ENCODE measurements at places on chromosomes 6 and 20. TPM values are rescaled to one million over a fixed set of nuclear protein-coding genes. Genes with fewer than 3 reads are reported as not detected.

DOK5 gene
- total RNA-seq, result 12.7 TPM

LPA gene
- total RNA-seq, result not detected

STK35 gene
- total RNA-seq, result 18.0 TPM

PPP1R11 gene
- total RNA-seq, result 35.1 TPM

TSHZ2 gene
- 3.6 TPM for total RNA-seq

COL9A1 gene
- not detected for total RNA-seq

ECT2L gene
- under 0.01 TPM for total RNA-seq

ULBP1 gene
- total RNA-seq, result 0.88 TPM

PFDN4 gene
- 93.0 TPM for total RNA-seq

C6orf163 gene
- 2.7 TPM for total RNA-seq

SUMO4 gene
- 3.6 TPM for total RNA-seq

LY6G5C gene
- total RNA-seq, result 0.72 TPM

NKX2-4 gene
- not detected for total RNA-seq

DNA sequence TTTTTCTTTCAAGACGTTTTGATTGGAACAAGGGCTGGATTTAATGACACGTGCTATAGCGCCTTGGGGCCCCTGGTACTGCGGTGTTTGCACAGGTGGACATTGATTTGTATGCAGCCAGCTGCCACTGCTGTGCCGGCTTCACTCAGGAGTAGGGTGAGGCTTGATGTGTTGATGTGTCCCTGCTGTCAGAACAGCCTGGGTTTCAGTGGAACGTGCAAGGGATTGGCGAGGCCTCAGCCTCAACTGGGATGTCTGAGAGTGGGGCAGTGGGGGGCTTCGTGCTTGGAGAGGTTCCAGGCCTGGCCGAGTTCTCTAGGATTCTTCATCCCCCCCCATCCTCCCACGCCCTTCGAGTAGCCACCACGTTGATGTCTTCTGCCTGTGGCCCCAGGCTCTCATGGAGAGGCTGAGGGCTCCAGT is 23.0 kb downstream of the PYGB start:
- H3K27ac ChIP-seq, result no peak overlapping the region
- no peaks in the 10 kb centered on the region for H3K27me3 ChIP-seq
- H3K36me3 ChIP-seq, result peaks cover 66% of the 10 kb centered on the region
- DNase-seq, result peak; percentile 56
- H3K4me3 ChIP-seq, result no peak overlapping the region

GRCh38 chr20:7882076-7882475 is 58.2 kb downstream of the HAO1 start:
- DNase-seq, result no peak
- H3K4me3 ChIP-seq, result no peak overlapping the region
- H3K36me3 ChIP-seq, result no peaks in the 10 kb centered on the region
- H3K27ac ChIP-seq, result no peak overlapping the region
- H3K27me3 ChIP-seq, result no peaks in the 10 kb centered on the region

DNA sequence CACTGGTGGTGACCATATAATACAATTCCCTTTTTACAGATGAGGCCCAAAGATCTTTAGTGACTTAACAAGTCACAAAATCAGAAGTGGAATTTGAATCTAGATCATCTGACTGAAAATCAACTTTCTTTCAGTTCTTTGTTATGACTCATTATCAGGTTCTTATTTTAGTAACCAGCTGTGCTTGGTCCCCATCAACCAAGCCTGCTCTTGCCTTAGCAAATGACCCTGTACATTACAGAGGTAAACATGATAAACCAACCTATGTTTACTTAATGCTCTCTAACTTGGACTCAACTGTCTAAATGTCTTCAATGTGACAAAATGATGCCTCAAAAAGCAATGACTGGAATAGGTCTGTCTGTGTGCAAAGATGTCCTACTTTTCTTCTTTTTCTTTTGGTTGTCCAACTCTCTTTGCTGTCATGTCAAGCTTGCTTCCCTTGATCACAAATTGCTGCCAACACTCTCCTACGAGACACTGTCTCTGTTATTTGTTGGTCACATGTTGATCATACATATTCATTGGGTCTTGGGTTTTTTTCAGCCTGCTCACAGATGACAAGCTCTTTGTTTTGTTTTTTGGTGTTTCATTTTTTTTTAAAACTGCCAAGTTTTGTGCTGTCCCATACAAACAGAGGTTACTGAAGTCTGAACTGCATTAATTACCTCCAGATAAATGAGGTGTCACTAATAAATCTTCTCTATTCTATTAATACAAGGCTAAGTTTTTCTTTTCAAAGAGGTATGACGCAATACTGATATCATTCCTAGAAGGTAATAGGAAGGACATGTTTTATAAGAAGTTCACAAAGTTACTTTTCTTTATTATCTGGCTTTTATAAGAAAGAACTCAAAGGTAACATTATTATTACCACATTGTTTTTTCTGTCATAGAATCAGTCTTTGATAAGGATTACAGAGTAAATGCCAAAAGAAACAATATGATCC is 62.2 kb upstream of the PLN start:
- H3K4me3 ChIP-seq, result no peak overlapping the region
- no peak for DNase-seq
- H3K4me1 ChIP-seq, result peaks cover 4% of the 10 kb centered on the region
- H3K27ac ChIP-seq, result no peak overlapping the region

- H3K36me3 ChIP-seq, result no peaks in the 10 kb centered on the region
- no peaks in the 10 kb centered on the region for H3K4me1 ChIP-seq
- no peak for DNase-seq
- no peaks in the 10 kb centered on the region for H3K27me3 ChIP-seq
Measured at GRCh38 chr20:1577906-1578305, 20.4 kb upstream of the SIRPD start.

DNA sequence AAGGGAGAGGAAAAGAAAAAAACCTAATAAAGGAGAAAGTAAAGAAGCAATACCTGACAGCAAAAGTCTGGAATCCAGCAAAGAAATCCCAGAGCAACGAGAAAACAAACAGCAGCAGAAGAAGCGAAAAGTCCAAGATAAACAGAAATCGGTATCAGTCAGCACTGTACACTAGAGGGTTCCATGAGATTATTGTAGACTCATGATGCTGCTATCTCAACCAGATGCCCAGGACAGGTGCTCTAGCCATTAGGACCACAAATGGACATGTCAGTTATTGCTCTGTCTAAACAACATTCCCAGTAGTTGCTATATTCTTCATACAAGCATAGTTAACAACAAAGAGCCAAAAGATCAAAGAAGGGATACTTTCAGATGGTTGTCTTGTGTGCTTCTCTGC is 70.8 kb upstream of the RNF146 start:
- DNase-seq, result no peak
- H3K4me1 ChIP-seq, result peaks cover 30% of the 10 kb centered on the region
- no peaks in the 10 kb centered on the region for H3K27me3 ChIP-seq
- H3K27ac ChIP-seq, result no peak overlapping the region
- no peak overlapping the region for H3K4me3 ChIP-seq

DNA sequence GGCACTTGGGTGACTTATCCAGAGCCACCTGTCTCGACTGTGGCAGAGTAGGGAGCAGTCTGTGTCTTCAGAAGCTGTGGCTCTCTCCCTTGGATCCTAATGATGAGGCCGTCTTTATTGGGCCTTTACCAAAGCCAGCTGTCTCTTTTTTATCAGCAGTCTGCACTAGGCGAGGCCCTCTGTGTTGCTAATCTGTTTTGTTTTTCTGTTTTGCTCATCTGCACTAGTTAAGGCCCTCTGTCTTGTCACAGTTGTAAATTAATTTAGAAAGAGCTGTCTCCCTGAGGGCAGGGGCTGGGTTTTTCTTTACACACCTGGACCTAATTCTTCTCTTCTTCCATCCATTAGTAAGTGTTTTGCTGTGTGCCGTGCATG is 45.0 kb downstream of the CDS2 start:
- H3K4me1 ChIP-seq, result peaks cover 12% of the 10 kb centered on the region
- peaks cover 11% of the 10 kb centered on the region for H3K36me3 ChIP-seq
- no peaks in the 10 kb centered on the region for H3K27me3 ChIP-seq
- H3K27ac ChIP-seq, result no peak overlapping the region
- no peak overlapping the region for H3K4me3 ChIP-seq
- DNase-seq, result no peak

DNA sequence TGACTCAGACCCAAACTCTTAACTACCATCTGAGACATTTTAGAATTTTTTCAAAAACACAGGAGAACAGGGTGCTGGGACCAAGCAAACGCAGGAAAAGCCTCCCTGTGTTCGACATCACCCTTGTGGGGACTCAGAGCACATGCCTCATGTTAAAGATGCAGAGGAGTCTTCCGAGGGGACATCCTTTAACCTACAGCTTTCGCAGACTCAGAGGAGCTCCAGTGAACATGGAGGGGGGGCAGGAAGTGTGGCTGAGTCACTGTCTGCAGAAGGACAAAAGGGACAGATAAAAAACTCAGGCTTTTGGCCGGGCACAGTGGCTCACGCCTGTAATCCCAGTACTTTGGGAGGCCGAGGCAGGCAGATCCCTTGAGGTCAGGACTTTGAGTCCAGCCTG is 15.1 kb downstream of the BMP7 start:
- H3K27ac ChIP-seq, result no peak overlapping the region
- H3K27me3 ChIP-seq, result no peaks in the 10 kb centered on the region
- no peaks in the 10 kb centered on the region for H3K36me3 ChIP-seq
- no peak overlapping the region for H3K4me3 ChIP-seq
- no peaks in the 10 kb centered on the region for H3K4me1 ChIP-seq

- H3K4me1 ChIP-seq, result no peaks in the 10 kb centered on the region
- no peak overlapping the region for H3K27ac ChIP-seq
- H3K36me3 ChIP-seq, result no peaks in the 10 kb centered on the region
- no peaks in the 10 kb centered on the region for H3K27me3 ChIP-seq
- no peak overlapping the region for H3K4me3 ChIP-seq
Measured at GRCh38 chr6:35034411-35035191, 106.5 kb downstream of the TCP11 start.

DNA sequence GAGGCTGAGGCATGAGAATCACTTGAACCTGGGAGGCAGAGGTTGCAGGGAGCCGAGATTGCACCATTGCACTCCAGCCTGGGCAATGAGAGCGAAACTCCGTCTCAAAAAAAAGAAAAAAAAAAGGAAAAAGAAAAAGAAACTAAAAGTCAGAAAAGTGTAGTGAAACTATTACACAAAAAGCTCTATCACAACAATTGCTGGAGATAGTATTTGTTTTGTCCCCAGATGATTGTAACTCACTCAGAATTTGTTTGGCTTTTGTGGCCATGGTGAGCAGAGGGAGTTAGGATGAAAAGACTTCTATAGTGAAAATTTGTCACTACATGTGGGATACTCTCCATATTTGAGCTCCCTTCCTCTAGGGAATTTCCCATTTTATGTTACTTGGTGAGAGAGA is 5.2 kb upstream of the GOPC start:
- peaks cover 6% of the 10 kb centered on the region for H3K4me1 ChIP-seq
- no peak for DNase-seq
- no peak overlapping the region for H3K27ac ChIP-seq
- H3K36me3 ChIP-seq, result no peaks in the 10 kb centered on the region
- H3K4me3 ChIP-seq, result no peak overlapping the region

GRCh38 chr6:165439928-165440554 is 130.6 kb upstream of the C6orf118 start:
- no peaks in the 10 kb centered on the region for H3K36me3 ChIP-seq
- no peak overlapping the region for H3K4me3 ChIP-seq
- peak; percentile 41 for DNase-seq
- no peaks in the 10 kb centered on the region for H3K4me1 ChIP-seq
- no peak overlapping the region for H3K27ac ChIP-seq
- H3K27me3 ChIP-seq, result no peaks in the 10 kb centered on the region

- peak; percentile 76 for DNase-seq
- no peak overlapping the region for H3K4me3 ChIP-seq
- no peak overlapping the region for H3K27ac ChIP-seq
- H3K27me3 ChIP-seq, result peaks cover 16% of the 10 kb centered on the region
- H3K36me3 ChIP-seq, result no peaks in the 10 kb centered on the region
Measured at GRCh38 chr20:48615871-48616270, 211.9 kb downstream of the PREX1 start.

DNA sequence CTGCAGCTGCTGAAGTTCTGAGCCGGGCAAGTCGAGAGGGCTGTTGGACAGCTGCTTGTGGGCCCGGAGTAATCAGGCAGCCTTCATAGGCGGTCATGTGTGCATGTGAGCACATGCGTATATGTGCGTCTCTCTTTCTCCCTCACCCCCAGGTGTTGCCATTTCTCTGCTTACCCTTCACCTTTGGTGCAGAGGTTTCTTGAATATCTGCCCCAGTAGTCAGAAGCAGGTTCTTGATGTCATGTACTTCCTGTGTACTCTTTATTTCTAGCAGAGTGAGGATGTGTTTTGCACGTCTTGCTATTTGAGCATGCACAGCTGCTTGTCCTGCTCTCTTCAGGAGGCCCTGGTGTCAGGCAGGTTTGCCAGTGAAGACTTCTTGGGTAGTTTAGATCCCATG is 21.2 kb upstream of the MAPK13 start:
- peaks cover 55% of the 10 kb centered on the region for H3K36me3 ChIP-seq
- no peak overlapping the region for H3K27ac ChIP-seq
- H3K4me3 ChIP-seq, result no peak overlapping the region

GRCh38 chr6:139800837-139801236 is 426.4 kb upstream of the CITED2 start:
- DNase-seq, result no peak
- H3K4me3 ChIP-seq, result no peak overlapping the region
- no peaks in the 10 kb centered on the region for H3K27me3 ChIP-seq

- no peak overlapping the region for H3K4me3 ChIP-seq
- no peaks in the 10 kb centered on the region for H3K27me3 ChIP-seq
- no peaks in the 10 kb centered on the region for H3K4me1 ChIP-seq
- no peak overlapping the region for H3K27ac ChIP-seq
Measured at GRCh38 chr6:158905277-158905676, 86.1 kb upstream of the EZR start.

DNA sequence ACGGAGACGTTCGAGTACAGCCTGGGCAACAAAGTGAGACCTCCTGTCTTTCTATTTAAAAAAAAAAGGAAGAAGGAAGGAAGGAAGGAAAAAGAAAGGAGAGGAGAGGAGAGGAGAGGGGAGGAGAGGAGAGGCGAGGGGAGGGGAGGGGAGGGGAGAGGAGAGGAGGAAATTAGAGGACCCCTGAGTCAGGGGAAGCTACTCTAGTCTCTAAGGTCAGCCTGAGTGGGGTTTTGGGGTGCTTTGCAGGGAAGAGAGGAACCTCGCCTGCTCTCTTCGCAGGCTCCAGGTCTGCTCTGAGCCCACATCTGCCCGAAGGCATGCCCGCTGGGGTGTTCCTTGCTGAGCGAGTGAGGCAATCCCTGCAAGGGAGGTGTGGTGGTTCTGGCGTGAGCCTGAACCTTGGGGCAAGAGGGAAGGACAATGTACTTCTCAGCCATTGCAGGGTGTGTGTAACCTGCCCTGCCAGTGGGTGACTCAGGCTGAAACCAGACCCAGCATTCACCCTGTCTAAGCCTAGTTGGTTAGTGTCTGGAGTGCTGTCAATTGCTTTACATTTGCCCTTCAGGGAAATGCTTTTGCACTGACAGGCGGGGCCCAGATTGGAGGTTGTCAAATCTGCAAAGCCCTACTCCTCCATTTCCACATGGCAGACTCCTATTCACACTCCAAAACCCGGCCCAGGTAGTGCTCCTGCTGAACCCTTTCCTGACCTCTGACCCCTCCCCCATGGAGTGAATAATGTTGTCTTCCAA is 15.3 kb upstream of the MMP9 start:
- H3K4me3 ChIP-seq, result no peak overlapping the region
- peak; percentile 88 for DNase-seq
- H3K27me3 ChIP-seq, result peaks cover 15% of the 10 kb centered on the region
- peaks cover 5% of the 10 kb centered on the region for H3K4me1 ChIP-seq
- H3K27ac ChIP-seq, result no peak overlapping the region

- no peaks in the 10 kb centered on the region for H3K4me1 ChIP-seq
- no peaks in the 10 kb centered on the region for H3K36me3 ChIP-seq
- no peak overlapping the region for H3K27ac ChIP-seq
- DNase-seq, result no peak
- no peak overlapping the region for H3K4me3 ChIP-seq
Measured at GRCh38 chr20:19566226-19566945, 191.7 kb upstream of the RIN2 start.

- H3K4me1 ChIP-seq, result peaks cover 30% of the 10 kb centered on the region
- H3K27ac ChIP-seq, result peak overlapping the region; percentile 99
- DNase-seq, result peak; percentile 99
- H3K27me3 ChIP-seq, result no peaks in the 10 kb centered on the region
- no peak overlapping the region for H3K4me3 ChIP-seq
- H3K36me3 ChIP-seq, result peaks cover 16% of the 10 kb centered on the region
Measured at GRCh38 chr6:169162752-169163407, 90.8 kb downstream of the THBS2 start.
